ENCODE measurements at places on chromosomes 13 and 19.
A peak's percentile ranks its signal among the peaks of the same experiment; 100 is the strongest.

GRCh38 chr19:679418-680286 lies 3.5 kb downstream of the FSTL3 start:
- peak overlapping the region; percentile 70 for H3K4me3 ChIP-seq
- peaks cover 41% of the 10 kb centered on the region for H3K4me1 ChIP-seq
- H3K27me3 ChIP-seq: no peaks in the 10 kb centered on the region
- peak overlapping the region; percentile 92 for H3K27ac ChIP-seq

GRCh38 chr13:77740931-77741596 lies 43.6 kb downstream of the SLAIN1 start:
- H3K4me1 ChIP-seq: no peaks in the 10 kb centered on the region
- no peak overlapping the region for H3K27ac ChIP-seq
- no peaks in the 10 kb centered on the region for H3K36me3 ChIP-seq
- no peak for DNase-seq
- H3K4me3 ChIP-seq: no peak overlapping the region

- H3K27me3 ChIP-seq: no peaks in the 10 kb centered on the region
- H3K4me1 ChIP-seq: no peaks in the 10 kb centered on the region
- DNase-seq: no peak
- H3K36me3 ChIP-seq: no peaks in the 10 kb centered on the region
- H3K4me3 ChIP-seq: no peak overlapping the region
Measured at GRCh38 chr13:93001866-93002461, 224.6 kb upstream of the GPC6 start.

- DNase-seq: no peak
- no peak overlapping the region for H3K4me3 ChIP-seq
- peaks cover 3% of the 10 kb centered on the region for H3K36me3 ChIP-seq
Measured at GRCh38 chr19:48481846-48482639, 12.9 kb downstream of the CYTH2 start.

All from heart left ventricle (tissue), 16 donors.